Osteoblast (primary cell): ENCODE measurements at places on chromosomes 2 and 18. TPM values are rescaled to one million over a fixed set of nuclear protein-coding genes. Genes with fewer than 3 reads are reported as not detected.

DNA sequence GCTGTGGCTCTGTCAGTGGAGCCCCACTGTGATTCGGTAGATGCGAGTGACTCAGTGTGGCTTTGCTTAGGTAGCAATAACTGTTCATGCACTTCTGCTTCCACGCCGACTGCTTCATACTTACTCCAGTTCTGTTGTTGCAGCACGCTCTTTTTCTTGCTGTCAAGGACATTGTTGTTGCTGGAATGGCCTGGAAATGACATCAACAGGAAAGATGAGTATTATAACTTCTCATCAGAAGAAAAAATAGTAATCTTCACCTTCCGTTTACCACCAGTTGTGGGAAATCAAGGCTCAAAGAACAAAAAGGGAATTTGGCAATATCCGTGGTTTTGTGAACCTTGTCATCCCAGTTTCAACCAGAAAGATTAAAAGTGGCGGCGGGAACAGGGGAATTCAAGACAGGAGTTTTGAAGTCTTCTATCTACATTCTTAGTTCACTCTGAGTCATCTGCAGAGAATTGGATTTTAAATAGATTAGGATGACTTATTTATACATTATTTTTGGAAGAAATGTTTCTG lies 8.3 kb downstream of the TM4SF20 start:
- H3K36me3 ChIP-seq: no peaks in the 10 kb centered on the region
- H3K27ac ChIP-seq: peak overlapping the region; percentile 88
- no peaks in the 10 kb centered on the region for H3K27me3 ChIP-seq
- peaks cover 63% of the 10 kb centered on the region for H3K4me1 ChIP-seq

DNA sequence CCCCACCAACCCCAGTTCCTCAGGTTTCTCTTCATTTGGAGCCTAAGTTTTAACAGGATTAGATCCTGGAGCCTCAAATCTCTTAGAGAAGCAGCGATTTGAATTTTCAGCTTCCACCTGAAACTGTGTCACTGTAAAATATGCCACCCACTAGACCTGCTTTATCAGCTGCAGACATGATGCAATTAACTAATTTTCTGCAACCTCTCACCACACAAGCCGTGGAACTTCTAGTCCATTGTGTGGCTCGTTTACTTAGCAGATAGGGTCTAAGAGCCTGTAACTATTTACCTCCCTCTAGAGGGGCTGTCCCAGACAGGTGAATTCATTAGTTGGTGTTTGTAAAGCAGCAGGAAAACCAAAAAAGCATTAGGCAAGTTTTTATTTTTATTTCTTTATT lies 31.6 kb upstream of the FZD5 start:
- H3K4me3 ChIP-seq: no peak overlapping the region
- DNase-seq: no peak
- H3K36me3 ChIP-seq: no peaks in the 10 kb centered on the region
- H3K27ac ChIP-seq: no peak overlapping the region
- no peaks in the 10 kb centered on the region for H3K27me3 ChIP-seq

DNA sequence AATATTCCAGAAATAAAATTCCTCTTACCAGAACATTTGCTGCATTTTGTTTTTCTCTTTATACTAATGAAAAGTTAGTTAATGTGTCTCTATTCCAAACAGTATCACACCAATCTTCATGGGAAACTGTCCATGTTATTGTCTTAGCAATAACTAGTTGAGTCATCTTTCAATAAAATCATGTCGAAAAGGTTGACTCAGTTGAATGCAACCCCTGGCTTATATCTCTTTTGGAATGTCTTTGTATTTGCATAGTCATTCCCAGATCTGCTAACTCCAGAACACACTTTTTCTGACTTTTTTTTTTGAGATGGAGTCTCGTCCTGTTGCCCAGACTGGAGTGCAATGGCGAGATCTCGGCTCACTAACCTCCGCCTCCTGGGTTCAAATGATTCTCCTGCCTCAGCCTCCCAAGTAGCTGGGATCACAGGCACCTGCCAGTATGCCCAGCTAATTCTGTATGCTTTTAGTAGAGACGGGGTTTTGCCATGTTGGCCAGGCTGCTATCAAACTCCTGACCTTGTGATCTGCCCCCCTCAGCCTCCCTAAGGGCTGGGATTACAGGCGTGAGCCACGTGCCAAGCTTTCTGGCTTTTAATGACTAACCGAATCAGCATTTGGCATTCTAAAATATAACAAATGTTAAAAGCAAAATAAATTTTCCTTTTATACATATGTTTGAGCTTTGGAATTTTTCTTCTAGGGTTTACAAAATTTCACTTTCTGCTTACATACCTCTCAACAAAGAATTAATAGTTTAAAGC lies 133.2 kb upstream of the GULP1 start:
- H3K36me3 ChIP-seq: no peaks in the 10 kb centered on the region
- no peak for DNase-seq
- no peak overlapping the region for H3K27ac ChIP-seq
- H3K4me1 ChIP-seq: peaks cover 4% of the 10 kb centered on the region
- no peak overlapping the region for H3K4me3 ChIP-seq
- H3K27me3 ChIP-seq: no peaks in the 10 kb centered on the region

AOX1 gene
- 76.4 and 87.8 TPM in 2 replicates for total RNA-seq

DNA sequence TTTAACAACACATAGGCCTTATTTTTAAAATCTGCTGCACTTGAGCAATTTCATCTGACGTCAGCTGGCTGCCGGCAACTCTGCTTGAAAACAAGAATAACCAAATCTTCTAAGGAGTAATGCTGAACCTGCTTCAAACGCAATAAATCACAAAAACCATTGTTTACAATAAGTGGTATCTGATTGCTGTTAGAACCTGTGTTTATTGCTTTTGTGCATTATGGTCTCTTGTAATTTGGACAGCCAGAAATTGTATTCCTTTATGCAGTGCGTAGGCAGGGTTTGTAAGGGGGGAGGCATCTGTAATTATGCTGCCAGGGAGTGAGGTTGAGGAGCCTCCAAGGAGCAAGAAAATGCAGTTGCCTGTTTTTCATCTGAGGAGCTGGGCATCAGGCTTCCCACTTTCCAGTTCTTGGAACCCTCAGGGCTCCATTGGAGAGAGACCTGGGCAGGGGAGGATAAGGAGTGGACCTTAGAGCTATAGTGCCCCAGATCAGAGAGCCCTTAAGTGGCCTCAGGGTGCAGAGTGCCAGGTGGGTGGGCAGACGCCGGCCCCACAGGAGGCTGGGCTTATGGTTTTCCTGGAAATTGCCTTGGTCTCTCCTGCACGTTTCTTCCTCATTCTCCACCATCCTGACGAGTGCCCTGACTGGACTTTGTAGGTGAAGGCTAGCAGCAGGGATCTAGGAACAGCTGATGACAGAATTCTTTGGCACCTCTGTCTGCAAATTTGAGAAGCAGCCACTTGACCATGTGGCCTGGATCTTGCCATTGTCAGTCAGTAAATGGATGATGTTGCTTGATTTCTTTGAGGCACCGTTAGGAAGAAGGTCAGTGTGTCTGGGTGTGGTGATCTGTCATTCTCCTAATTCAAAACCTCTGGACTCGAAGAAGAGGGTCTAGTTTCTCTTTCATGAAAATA lies 129.2 kb downstream of the KLHL29 start:
- H3K4me1 ChIP-seq: no peaks in the 10 kb centered on the region
- H3K27me3 ChIP-seq: peaks cover 5% of the 10 kb centered on the region
- no peaks in the 10 kb centered on the region for H3K36me3 ChIP-seq
- no peak overlapping the region for H3K27ac ChIP-seq
- H3K4me3 ChIP-seq: no peak overlapping the region

DNA sequence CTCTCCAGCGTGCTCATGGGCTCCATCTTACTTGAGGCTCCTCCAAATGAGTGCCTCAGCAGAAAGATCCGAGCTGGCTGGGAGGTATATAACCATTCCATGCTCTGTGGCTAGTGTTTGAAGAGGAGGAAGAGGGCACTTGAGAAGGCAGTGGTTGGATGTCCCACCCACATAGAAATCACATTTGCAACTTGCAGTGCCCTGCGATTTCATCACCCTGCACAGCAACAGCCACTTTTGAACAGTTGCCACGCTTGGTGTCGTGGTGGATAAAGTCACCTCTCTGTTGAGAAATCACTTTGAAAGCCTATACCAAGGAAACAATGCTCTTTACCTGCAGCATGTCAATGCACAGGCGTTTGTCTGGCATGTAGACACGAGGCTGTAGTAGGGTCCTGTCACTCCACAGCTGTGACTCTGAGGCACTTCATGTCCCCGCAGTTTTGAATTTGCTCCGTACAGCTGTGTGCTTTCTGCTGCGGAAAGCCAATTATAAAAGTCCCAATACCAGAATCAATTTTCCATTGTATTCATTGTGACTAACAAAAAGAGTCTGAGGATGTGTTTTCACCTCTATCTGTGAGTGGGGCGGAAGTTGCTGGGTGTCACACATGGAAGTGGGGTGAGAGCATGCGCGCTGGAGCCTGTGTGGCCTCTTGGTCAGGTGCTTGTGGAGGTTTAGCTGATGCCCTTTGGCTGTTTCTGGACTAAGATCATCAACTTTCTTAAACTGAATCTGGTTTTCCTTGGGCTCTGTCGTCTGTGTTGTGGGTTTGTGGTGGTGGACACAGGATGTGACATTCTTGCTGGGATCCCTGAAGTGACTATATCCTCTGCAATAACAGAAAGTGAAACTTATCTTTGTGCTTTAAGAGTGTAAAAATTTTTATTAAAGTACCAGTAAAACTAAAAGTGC lies 2.8 kb downstream of the CNDP2 start:
- peaks cover 24% of the 10 kb centered on the region for H3K4me1 ChIP-seq
- H3K36me3 ChIP-seq: peaks cover 25% of the 10 kb centered on the region
- no peak for DNase-seq
- H3K27me3 ChIP-seq: no peaks in the 10 kb centered on the region

GRCh38 chr2:24448797-24449196 lies 42.3 kb upstream of the NCOA1 start:
- H3K27ac ChIP-seq: no peak overlapping the region
- no peak for DNase-seq
- no peaks in the 10 kb centered on the region for H3K27me3 ChIP-seq
- no peak overlapping the region for H3K4me3 ChIP-seq
- H3K36me3 ChIP-seq: no peaks in the 10 kb centered on the region

DNA sequence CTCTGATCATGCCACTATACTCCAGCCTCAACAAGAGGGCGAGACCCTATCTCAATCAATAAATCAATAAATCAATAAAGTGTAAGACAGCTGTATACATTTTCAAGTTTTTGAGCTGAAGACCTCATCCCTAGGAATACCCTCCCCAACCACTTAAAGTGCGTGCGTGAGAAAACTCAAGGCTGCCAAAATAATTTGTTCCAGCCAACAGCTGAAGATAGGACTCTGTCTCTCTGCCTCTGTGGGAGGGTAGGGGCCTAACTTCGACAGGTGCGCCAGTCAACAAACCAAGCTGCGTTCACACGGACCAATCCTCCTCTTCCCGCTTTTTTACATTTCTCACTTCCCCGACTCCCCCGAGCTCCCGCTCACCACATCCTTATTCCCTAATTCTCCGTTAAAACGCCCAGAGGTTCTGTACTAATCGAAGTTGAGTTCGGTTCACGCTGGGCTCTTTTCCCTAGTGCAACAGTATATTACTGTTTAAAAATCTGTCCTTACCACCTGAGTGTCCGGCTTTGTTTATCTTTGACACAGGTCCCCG lies 618 bp downstream of the POLR2D start:
- peak overlapping the region; percentile 97 for H3K4me3 ChIP-seq
- peak; percentile 57 for DNase-seq
- H3K27me3 ChIP-seq: no peaks in the 10 kb centered on the region

- no peaks in the 10 kb centered on the region for H3K27me3 ChIP-seq
- no peak overlapping the region for H3K27ac ChIP-seq
- DNase-seq: peak; percentile 77
- peak overlapping the region; percentile 68 for H3K4me3 ChIP-seq
Measured at GRCh38 chr18:35267161-35267651, 22.8 kb downstream of the ZSCAN30 start.

GRCh38 chr2:188628989-188629752 lies 337.5 kb downstream of the GULP1 start:
- H3K4me1 ChIP-seq: peaks cover 10% of the 10 kb centered on the region
- H3K27ac ChIP-seq: no peak overlapping the region
- DNase-seq: no peak
- no peak overlapping the region for H3K4me3 ChIP-seq

DNA sequence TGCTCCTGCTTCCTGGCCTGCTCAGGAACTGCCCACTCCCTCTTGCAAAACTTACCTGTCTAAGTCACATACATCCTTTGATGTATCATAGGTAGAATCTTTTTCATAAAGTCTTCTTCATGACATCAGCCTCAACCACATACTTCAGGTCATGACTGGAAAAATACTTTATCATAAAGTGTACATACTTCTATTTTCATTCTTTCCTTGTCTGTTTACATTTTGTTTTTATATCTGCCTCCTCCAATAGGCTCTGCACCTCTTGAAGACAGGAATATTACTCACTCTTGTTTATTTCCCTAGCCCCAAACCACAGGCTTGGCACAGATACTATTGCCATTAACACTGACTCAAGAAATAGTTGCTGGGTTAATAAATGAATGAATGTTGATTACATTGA lies 43.6 kb upstream of the ZNF804A start:
- H3K36me3 ChIP-seq: no peaks in the 10 kb centered on the region
- no peak overlapping the region for H3K27ac ChIP-seq
- no peaks in the 10 kb centered on the region for H3K27me3 ChIP-seq
- DNase-seq: no peak
- no peaks in the 10 kb centered on the region for H3K4me1 ChIP-seq

GRCh38 chr2:53903011-53903410 lies 43.2 kb upstream of the GPR75 start:
- no peak overlapping the region for H3K27ac ChIP-seq
- H3K27me3 ChIP-seq: no peaks in the 10 kb centered on the region
- no peaks in the 10 kb centered on the region for H3K4me1 ChIP-seq
- no peak overlapping the region for H3K4me3 ChIP-seq
- peaks cover 90% of the 10 kb centered on the region for H3K36me3 ChIP-seq

DNA sequence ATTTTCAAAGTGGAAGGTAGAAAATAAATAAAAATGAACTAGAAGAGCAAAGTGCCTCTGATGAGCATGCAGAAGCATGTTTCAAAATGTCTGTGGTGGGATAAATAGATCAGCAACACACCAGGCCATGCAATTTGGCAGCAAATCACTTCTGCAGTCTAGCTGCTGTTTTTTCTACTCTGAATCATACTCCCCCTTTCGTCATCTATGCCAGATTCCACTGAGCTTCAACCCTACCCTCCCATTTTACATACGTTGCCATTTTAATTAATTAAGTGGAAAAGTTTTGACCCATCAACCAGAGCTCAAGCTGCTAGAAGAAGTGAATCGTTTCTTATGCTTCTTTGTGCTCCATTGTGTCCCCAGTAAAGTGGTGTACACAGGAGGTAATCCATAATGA lies 79.3 kb downstream of the NRXN1 start:
- H3K27ac ChIP-seq: peak overlapping the region; percentile 75
- H3K4me3 ChIP-seq: no peak overlapping the region
- H3K36me3 ChIP-seq: no peaks in the 10 kb centered on the region
- no peak for DNase-seq
- peaks cover 10% of the 10 kb centered on the region for H3K4me1 ChIP-seq
- no peaks in the 10 kb centered on the region for H3K27me3 ChIP-seq

DNA sequence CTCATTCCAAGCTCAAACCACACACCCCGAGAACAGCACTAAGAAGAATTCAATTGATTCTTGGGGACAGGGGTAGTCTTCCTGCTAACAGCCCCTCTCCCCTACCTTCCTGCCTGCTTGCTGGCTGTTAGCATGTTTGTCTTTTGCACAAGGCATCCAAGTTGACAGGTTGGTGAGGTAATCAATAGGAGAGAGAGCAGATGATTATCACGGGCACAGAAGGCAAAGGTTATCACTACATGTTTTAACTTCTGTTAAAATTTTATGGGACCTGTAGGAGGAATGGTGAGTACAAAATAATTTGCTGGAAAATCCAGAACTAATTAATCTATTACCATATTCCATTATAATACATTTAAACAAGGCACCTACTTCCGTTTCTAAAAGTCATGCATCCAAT lies 442.1 kb upstream of the TCF4 start:
- H3K36me3 ChIP-seq: no peaks in the 10 kb centered on the region
- H3K27ac ChIP-seq: no peak overlapping the region
- DNase-seq: no peak
- H3K4me1 ChIP-seq: peaks cover 6% of the 10 kb centered on the region
